ENCODE measurements at places on chromosomes 13 and 19. TPM values are rescaled to one million over a fixed set of nuclear protein-coding genes. Genes with fewer than 3 reads are reported as not detected.

C13orf42 gene
- polyA plus RNA-seq = not detected

NLRP5 gene
- not detected for polyA plus RNA-seq

KANK3 gene
- 0.16 TPM for polyA plus RNA-seq

GCDH gene
- 16.8 TPM for polyA plus RNA-seq

KCNN4 gene
- polyA plus RNA-seq = 10.5 TPM

NRTN gene
- polyA plus RNA-seq = not detected

IRGC gene
- polyA plus RNA-seq = not detected

CD22 gene
- 0.06 TPM for polyA plus RNA-seq

IGFL2 gene
- 2.9 TPM for polyA plus RNA-seq

PTH2 gene
- not detected for polyA plus RNA-seq

- DNase-seq = no peak
Observed at GRCh38 chr13:51325837-51326236, 13.7 kb upstream of the SERPINE3 start.

DNA sequence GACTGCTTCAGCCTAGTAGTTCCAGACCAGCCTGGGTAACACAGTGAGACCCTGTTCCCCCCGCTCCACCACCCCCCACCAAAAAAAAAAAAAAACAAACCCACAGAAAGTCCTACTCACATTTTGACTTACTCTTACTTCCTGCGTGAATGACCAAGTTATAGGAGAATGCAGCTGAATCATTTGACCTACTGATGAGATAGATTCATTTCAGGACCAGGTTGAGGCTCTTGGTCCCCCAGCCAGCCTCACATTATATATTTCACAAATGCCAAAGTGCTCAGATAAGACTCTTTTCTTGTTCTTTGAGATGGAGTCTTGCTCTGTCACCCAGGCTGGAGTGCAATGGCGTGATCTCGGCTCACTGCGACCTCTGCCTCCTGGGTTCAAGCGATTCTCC, 70.2 kb downstream of the KLF5 start:
- no peak for DNase-seq

GRCh38 chr13:99736541-99736940, 235.0 kb downstream of the ZIC5 start:
- no peak for DNase-seq

DNA sequence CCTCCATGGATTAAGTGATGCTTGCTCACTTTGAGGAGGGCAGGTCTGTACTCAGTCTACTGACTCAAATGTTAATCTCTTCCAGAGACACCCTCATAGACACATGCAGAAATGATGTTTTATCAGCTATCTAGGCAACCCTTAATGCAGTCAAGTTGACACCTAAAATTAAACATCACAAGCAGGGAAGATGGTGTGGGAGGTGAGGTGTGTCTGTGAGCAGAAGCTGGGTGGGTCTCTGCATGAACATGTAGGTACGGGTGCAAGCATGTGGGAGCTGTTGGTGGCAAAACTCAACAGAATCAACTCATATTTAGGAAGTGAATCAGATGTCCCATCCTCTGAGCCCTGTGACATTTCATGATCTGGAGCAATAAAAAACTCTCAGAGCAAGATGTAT, 249.2 kb upstream of the SGCG start:
- no peak for DNase-seq

GRCh38 chr19:21092109-21092508, 10.1 kb downstream of the ZNF714 start:
- DNase-seq = no peak

GRCh38 chr13:75461314-75461713, 20.7 kb downstream of the TBC1D4 start:
- no peak for DNase-seq

GRCh38 chr13:76724421-76724820, 161.8 kb downstream of the KCTD12 start:
- DNase-seq = no peak

GRCh38 chr13:108069521-108070210, 145.7 kb downstream of the LIG4 start:
- DNase-seq = no peak

DNA sequence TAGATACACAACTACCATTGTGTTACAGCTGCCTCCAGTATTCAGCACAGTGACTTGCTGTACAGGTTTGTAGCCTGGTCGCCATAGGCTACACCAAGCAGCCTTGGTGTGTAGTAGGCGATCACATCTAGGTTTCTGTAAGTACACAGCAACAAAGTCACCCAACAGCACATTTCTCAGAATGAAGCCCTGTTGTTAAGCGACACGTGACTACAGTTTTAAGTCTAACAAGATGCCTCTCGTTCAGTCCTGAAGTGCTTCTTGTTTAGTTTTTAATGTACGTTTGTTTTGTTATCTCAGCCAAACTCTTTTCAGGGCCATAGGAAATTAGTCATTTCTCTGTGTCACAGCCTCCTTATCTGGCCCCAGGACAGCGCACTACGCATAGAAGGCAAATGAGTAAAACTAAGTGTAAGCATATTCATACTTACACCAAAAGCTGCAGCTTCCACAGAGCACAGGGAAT, 50.0 kb upstream of the GPR183 start:
- DNase-seq = no peak

DNA sequence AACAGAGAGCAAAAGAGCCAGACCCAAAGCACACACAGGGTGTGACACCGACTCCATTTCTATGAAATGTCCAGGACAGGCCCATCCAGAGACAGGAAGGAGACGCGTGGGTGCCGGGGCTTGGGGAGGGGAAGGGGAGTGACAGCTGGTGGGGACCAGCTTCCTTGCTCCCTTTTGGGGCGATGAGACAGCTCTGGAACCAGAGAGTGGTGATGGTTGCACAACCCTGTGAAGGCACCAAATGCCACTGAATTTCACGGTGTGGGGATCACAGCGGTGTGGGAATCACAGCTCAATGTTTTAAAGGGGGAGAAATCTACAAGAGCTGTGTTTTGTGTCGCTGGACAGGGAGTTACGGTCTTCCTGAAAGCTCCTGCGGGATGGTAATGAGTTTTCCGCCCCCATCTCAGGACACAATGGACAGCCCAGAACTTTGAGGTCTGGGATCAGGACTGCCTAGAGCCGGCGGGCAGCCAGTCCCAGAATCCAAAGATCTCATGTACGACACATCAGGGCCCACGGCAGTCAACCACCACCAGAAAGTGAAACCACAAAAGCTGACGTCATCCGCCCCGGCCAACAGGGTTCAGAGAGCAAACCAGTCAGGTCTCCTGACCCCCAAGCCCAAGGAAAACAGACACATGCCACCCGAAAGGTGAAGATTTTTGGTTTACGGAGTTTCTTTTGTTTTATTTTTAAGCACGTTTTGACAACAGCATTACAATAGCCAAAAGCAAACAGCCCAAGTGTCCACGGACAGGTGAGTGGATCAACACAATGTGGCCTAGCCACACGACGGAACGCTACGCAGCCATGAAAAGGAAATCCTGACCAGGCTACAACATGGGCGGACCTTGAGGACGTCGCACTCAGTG, 7.3 kb downstream of the SGTA start:
- DNase-seq = no peak

- DNase-seq = no peak
Observed at GRCh38 chr13:68759617-68760016, 1348.0 kb upstream of the ATXN8OS start.

GRCh38 chr19:19661141-19661674, 2.3 kb downstream of the ATP13A1 start:
- no peak for DNase-seq

DNA sequence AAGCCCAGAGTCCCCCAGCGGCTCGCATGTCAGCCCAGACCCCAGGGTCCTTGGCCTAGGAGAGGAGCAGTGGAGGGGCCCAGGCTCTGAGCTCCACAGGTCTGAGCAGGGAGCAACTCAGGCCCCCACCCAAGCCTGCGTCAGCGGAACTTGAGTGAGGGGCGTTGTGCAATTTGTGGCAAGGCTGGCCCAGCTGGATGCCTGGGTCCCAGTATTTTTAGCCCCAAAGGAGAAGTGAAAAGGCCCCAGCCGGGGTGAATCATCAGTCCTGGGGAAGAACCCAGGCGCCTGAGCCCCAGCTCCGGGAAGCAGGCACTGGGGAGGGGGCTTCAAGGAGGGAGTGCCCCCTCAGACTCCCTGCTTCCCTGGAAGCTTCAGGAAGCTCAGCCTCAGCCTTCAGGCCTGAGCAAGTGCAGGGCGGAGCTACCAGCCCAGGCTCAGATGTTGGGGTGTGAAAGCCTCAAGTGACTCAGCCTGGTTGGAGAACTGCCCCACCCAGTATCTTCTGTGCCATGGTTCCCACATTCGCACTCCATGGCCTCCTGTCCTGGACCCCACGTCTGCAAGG, 7.2 kb downstream of the MED29 start:
- DNase-seq = no peak

DNA sequence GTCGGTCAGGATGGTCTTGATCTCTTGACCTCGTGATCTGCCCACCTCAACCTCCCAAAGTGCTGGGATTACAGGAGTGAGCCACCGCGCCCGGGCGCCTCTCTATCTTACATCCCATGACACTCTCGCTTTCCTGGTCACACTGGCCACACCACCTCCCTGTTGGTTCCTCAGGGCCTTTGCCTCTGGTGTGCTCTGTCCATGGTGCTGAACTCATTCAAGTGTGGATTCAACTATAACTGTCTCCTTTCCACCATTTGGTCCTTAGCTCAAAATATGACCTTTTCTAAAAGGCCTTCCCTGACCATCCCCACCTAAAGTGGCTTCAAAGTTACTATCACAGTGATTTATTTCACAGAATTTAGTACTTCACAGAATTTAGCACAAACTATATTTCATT, 3.7 kb upstream of the SMIM17 start:
- no peak for DNase-seq

DNA sequence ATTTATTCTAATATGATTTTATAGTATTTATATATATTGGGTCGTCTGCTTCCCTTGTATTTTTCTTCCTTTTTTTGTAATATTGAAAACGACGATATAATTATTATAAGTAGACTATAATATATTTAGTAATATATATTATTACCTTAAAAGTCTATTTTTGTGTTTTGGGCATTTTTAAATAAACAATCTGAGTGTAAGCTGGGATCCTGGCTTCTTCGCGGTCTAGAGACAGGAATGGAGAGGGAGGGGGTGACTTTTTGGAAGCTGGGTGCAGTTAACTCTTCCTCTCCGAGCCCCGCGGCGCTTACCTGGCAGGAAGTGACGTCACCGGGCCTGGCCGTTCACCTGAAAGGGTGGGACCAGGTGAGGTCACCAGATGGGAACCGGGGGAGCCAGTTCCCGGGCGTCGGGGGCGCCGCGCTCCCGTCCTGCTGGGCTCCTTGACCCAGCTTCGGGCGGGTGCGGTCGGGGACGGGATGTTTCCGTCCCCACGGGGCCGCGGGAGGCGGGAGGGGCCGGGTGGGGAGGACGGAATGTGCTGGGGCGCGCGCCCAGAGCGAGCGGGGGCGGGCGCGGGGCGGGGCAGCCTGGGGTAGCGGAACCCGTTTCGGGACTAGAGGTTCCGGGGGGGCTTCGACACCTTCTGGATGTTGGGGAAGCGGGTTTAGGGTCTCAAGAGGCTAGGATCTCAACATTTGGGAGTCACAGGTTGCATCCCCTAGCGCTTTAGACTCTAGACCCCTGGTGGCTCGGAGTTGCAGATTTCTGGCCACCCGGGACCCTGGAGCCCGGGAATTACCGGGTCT, 2.8 kb downstream of the ZFP36 start:
- no peak for DNase-seq

GRCh38 chr13:85013006-85013405, 786.2 kb downstream of the SLITRK6 start:
- DNase-seq = no peak

DNA sequence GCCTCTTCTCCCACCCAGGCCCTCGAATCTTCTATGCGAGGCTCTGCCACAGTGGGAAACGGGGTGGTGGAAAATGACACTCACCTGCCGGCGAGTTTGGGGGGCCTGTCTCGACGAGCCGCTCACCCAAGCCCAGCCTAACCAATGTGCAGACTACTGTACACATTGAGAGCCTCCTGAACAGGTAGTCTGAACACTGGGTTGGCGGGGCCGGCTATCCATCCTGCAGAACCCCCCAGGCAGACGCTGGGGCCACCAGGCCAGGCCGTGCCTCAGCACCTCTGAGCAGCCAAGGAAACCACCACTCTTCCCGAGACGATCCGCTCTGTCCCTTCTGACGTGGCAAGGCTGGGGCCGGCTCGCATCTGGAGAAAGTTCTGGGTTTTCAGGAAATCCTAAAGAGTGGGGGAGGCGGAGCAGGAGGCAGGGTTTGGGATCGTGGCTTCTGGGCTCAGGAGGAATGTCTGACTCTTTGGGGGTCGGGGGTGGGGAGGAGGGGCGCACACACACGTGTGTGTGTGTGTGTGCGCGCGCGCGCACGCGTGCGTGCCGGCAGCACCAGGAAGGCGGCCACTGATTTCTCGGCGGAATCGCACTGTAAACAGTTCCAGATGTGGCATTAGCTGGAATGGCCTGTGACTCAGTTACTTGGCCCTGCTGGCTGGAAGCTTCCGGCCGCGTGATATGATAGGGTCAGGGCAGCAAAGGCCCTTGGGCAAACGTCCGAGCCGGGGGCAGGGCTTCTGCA, 18.5 kb downstream of the TMED1 start:
- DNase-seq = no peak

DNA sequence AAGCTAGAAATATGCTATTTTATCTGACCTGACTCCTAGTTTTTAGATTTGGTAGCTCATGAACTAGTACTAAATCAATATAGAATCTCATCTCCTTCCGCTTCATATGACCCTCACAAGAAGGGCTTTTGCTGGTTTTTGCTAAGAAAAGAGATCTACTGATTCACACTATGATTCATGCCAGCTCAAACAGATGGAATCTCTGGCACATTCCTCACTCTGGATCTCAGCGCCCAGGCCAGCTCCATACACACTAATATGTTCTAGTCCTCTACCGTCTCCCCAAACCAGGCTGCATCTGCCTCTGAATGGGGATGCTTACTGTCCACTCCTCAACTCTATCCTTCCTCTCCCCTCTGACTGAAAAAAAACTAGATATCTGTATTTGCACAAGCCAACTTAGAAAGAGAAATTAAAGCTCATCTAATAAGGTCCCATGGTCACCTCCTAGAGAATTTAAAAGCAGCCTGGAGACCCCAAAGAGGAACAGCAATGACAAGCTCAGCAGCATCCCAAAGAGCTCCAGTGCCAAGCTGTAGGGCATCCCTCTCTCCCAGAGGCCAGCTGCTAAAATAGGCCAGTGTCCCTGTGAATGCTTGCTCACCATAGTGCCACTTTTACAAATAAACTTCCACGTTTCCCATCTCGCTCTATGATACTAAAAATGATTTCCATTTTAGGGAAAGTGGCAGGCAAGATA, 74.9 kb downstream of the LHFPL6 start:
- peak; percentile 41 for DNase-seq

DNA sequence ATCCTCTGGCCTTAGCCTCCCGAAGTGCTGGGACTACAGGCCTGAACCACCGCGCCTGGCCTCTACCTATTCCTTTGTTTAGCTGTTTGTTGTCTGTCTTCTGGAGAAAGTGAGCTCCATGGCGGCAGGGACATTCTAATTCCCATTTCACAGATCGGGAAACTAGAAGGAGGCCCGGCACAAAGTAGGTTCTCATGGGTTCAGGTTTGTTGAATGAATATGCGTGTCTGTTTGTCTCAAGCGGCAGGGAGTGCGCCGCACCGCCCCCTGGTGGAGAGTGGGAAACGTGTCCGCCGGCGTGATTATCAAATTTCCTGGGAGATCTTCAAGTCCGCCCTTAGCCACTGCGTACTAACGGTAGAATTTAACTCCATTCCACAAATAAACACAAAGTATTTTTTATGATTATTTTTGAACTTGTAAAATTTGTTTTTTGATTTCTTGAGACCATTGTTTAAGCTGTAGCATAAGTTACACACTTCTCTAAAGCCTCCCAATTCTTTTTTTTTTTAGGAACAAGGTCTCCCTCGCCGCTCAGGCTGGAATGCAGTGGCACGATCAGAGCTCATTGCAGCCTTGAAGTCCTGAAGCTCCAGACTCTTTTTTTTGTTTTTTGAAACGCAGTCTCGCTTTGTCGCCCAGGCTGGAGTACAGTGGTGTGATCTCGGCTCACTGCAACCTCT, 8.9 kb upstream of the CCDC9 start:
- DNase-seq = no peak

Measured in keratinocyte (primary cell).